ENCODE measurements at places on chromosomes 12 and 14.
A peak's percentile ranks its signal among the peaks of the same experiment; 100 is the strongest.

DNA sequence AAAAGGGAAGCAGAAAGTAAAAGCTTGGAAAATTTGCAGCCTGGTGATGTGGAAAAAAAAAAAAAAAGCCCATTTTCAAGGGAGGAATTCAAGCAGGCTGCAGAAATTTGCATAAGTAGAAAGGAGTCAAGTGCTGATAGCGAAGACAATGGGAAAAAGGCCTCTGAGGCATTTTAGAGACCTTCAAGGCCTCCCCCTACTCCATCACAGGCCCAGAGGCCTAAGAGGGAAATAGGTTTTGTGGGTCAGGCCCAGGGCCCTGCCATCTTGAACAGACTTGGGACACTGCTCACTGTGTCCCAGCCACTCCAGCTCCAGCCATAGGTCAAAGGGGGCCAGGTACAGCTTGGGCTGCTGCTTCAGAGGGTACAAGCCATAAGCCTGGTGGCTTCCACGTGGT lies 13.8 kb upstream of the PRKD1 start:
- DNase-seq: no peak

DNA sequence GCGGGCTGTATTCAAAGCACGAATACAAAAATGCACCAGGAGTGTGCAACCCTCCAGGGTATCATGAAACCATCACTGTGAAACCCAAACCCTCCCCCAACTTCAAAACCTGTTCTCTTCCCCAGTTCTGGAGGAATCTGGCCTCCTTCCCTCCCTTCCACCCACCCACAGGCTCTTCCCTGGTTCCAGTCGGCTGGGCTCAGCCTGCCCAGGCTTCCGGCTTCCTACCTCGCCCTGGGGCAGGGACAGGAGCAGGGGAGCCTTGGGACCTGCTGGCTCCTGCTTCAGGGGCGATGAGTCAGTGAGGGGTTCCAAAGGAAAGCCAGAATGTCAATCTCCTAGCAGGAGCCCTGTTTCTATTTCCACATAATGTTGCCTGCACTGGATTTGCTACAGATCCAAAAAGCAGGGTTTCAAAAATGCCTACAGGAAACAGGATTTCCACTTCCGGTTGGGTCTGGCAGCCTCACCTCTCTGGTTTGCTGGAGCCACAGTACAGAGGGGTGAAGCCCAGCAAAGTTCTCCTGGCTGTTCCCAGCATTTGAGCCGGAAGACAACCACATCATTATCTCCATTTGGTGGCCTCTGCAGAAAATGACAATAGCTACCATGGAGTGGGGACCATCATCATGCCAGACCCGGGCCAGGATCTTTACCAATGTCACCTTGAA lies 278.3 kb downstream of the DPF3 start:
- no peak for DNase-seq

DNA sequence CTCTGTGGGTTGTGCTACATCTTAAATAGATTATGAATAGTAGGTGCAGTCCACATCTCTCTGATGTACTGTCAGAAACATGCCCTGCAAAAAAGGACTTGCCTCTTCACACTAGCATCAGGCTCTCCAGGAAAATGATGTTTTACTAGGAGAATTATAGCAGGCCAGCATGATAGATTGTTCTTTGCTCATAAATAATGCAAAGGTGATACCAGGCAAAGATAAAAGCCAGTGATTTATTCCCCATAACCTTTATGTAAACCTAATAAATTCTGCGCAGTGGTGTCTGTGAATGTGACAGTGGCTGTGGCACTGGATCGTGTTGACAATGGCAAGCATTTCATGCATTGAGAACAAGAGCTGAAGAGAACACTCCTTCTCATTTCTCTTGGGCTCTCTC lies 646.5 kb upstream of the SEL1L start:
- no peak for DNase-seq

- no peak for DNase-seq
Measured at GRCh38 chr12:55629058-55629841, 7.4 kb upstream of the OR10P1 start.

DNA sequence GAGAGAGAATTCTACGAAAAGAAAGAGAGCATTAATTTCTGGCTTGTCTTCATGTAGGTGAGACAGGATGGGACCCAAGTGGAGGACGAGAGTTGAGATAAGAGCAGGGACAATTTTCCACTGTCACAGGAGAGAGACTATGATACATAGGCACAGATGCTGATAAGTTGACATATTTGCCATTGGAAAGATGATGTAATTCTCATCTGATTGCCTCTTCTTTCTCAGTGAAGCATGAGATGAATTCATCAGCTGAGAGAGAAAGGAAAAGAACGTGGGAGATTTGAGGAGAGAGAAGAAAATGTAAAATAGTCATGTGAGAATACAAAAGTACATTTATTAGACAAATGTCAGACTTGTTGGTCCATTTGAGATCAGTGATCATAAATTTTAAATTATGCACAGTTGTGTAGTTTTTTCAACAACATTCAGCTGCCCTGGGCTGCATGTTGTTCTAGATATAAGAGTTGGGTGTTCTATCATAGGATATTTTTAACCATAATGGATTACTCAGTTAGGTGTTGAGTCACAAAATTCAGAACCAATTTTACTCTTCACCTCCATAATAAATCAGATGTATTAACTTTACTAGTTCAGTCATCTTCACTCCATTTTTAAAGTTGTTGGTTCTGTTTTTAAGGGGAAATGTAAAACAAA lies 222.9 kb downstream of the DPY19L2 start:
- DNase-seq: no peak

- DNase-seq: no peak
Measured at GRCh38 chr12:110717037-110717436, 25.7 kb downstream of the PPP1CC start.

DNA sequence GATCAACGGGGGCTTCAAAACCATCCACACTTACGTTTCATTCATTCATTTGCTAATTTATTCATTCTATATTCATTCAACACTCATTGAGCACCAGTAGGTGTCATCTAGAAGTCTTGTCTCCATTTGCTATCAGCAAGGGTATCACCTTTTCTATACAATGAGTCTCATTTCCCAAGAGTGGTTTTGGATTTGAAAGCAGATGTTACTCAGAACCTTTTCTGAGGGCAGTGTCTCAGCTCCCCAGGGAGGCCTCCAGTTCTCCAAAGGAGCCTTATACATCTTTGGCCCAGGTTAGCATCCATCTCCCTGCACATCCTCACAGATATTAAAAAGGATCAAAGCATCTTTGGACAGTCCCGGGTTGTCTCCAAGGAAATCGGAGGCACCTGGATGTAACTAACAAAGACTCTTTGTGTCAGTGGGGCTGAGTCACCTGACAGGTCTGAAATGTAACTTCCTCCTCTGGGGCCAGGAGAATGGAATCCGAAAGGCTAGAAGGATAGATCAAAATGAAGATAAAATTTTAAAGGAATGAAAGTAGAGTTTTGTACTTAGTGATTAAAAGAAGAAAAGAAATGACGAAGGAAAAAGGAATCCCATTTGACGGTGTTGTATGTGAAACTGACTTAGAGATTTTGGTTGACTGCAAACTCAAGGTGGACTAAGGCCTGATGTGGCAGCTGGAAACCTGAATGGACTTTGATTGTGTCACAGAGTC lies 103.0 kb downstream of the VCPKMT start:
- DNase-seq: no peak

DNA sequence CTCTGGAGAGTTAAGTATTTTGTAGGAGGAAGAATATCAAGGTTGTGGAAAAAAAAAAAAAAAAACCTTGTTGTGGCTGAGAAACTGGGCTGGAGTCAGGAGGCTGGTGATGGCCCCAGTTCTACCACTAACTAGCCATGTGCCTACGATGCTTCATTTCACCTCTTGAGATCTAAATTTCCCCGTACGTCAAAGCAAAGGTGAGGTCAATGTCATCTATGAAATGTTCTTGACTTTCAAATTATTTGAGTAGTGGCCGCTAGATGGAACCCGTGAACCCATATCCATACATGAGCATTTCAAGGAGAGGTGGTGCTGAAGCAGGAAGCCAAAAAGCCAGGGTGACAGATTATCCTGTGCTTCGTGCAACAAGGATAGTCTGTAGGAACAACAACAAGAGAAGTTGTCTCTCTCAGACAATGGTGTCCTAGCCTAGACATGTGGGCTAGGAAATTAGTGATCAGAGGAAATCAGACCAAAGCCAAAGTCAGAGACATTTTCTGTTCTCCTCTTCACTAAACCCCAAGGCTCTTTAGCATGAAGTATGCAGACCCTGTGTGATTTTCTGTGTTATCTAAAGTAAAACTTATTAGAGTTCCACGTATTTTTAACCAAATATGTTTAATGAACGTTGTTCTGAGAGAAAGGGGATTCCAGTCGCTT lies 95.5 kb upstream of the ETV6 start:
- DNase-seq: peak; percentile 4

- no peak for DNase-seq
Measured at GRCh38 chr12:103962493-103962892, 3.2 kb upstream of the TDG start.

GRCh38 chr12:59834659-59835474 lies 239.0 kb downstream of the SLC16A7 start:
- DNase-seq: no peak

DNA sequence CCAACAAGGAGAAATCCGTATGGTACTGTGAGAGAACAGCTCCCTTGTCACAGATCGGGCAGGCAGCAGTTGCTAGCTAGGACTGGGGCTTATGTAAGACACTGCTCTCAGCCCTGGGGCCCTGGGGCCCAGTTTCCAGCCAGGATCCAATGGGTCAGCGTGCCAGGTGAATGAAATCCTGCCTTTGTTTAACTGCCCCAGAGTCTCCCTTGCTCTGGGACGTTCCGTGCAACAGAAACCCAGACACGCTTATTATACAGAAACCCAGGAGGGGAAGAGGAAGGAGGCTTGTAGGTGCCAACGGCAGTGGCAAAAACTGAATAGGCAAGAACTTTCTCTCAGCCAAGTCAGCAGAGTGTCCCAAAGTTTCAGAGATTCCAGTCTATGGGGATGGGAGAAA lies 110.6 kb downstream of the DIO2 start:
- no peak for DNase-seq
